CD4-positive, alpha-beta T cell treated with Interleukin-1 beta for 1 hour (primary cell): ENCODE measurements at places on chromosomes 2 and 18.

DNA sequence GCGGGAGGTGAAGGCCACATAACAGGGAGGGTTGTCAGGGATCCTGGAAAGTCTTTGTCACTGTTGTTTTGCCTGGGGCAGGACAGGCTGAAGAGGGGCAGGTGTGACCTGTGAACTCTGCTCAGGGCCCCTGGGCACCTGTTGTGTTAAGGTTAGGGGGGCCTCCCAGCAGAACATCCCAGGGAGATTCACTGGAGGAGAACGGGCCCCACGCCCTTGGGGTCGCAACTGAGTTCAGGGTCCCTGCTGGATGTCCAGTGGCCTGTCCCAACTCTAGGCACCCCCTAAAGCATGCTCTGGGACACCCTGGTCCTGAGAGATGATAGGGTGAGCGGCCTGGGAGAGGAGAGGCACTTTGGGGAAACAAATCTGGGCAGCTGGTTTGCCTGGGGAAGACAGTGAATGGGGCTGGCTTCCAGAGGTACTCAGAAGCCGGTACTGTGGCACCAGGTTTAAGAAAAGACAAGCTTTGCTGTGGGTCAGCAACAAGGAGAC is 22.9 kb downstream of the GPR35 start:
- no peak for DNase-seq

- DNase-seq = no peak
Measured at GRCh38 chr2:239144713-239144999, 256.2 kb downstream of the HDAC4 start.

- DNase-seq = no peak
Measured at GRCh38 chr18:64037812-64038414, 68.0 kb downstream of the SERPINB8 start.

DNA sequence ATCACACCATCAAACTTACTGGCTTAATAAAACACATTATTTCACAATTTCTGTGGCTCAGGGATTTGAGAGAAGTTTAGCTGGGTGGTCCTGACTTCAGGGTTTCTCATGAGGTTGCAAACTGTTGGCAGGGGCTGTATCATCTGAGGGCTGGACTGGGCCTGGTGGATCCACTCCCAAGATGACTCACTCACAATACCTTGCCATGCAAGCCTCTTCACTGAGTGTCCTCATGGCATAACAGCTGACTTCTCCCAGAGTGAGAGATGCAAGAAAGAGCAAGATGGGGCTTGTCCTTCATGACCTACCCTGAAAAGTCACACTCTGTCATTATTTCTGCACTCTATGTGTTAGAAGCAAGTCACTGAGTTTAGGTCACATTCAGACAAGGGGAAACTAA is 73.8 kb downstream of the AQP4 start:
- no peak for DNase-seq

DNA sequence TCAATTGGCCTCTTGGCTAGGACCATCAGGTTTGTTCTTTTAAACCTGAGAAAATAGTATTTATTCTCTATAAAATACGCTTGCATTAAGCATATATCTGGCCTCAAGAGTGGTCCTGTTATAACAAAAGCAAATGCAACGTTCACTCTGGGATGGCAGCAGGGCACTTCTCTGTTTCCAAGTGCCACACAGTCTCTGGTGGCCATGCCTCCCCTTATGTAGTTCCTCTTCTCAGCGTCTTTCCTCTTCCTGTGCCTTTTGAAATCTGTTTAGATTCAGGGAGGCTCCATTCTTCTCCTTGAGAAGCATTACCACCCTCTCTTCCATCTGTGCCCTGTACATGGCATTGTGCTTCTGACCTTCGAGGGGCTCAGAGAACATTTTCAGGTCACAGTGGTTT is 51.9 kb downstream of the TSHZ1 start:
- no peak for DNase-seq

DNA sequence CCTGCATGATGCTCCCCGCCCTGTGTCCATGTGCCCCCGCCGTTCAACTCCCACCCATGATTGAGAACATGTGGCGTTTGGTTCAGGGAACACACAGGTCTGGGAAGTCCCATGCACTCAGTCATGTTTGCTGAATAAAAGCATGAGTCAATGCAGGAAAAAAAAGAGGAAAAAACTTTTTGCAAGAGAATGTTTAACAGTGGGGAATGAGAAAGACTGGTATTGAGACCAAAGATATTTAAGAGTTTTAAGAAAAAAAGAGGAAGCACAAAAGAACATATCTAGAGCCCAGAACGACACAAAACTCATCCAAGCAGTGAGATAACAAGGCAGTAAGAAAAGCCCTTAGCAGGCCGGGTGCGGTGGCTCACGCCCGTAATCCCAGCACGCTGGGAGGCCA is 279.2 kb upstream of the THSD7B start:
- DNase-seq = no peak

DNA sequence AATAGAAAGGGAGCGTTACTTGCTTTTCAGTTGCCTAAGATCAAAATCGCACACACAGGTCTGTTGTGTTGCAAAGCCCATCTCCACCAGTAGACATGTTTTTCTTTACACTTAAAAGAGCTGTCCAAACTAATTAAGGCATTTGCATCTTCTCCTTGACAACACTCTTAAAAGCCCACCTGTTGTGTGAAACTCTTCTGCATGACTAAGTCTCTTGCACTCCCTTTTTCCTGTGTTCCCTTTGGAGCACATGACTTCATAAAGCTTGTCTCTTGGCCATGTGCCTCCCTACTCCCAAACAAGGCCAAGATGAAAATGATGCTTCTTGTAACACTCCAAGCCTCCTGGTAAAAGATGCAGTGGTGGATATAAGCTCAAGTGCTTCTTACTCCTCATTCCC is 26.1 kb downstream of the PID1 start:
- no peak for DNase-seq

DNA sequence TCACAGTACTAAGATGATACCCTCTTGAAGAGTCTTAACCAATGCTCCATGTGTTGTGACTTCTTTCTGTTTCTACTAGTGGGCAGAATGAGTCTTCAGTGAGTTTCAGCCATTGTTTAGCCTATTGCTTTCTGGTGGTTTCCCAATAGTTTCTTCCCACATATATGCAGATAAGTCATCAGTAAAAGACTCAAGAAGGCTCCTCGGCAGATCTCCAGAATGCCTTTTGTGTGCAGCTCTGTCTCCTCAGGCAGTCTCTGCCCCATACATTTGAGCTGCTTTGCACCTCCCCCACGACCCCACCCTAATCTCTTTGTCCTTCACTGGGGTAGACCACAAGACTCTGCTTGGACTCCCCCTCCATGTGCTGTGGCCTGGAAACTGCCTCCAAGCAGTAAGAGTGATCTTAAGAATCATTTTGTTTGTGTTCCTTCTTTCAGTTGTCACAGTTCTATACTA is 71.6 kb upstream of the CHRNA1 start:
- no peak for DNase-seq

GRCh38 chr2:38863061-38863695 is 12.6 kb downstream of the DHX57 start:
- no peak for DNase-seq

DNA sequence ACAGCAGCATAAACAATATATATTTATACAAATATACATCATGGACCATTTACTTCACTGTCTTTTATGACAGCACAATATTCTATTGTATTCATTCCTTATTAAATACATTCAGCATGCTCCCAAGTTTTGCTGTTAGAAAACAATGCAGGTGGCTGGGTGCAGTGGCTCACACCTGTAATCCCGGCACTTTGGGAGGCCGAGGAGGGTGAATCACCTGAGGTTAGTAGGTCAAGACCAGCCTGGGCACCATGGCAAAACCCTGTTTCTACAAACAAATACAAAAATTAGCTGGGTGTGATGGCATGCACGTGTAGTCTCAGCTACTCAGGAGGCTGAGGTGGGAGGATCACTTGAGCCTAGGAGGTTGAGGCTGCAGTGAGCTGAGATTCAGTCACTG is 39.0 kb downstream of the NPC1 start:
- no peak for DNase-seq

DNA sequence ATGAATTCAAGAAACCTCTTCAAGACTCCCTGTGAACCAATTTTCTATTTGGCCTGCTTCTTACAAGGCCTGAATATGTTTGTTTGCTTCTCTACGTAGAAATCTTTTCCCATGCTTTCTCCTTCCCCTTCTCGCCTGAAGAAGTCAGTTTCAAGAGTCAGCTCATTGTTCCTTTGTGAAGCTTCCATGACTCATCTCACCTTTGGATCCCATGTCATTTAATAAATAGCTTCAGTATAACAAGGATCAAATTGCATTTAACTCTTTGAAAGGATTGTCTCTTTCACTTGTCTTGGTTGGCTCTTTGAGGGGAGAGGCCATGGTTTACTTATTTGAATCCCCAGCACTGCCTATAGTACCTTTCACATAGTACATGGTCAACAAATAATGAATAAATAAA is 28.4 kb downstream of the CPS1 start:
- DNase-seq = no peak

- DNase-seq = no peak
Measured at GRCh38 chr2:187168720-187169713, 279.0 kb downstream of the CALCRL start.

GRCh38 chr2:105291981-105292380 is 37.6 kb downstream of the TGFBRAP1 start:
- no peak for DNase-seq

- DNase-seq = no peak
Measured at GRCh38 chr2:3563521-3563976, 5.4 kb upstream of the RNASEH1 start.

GRCh38 chr2:215365184-215365658 is 53.4 kb downstream of the ATIC start:
- DNase-seq = no peak

DNA sequence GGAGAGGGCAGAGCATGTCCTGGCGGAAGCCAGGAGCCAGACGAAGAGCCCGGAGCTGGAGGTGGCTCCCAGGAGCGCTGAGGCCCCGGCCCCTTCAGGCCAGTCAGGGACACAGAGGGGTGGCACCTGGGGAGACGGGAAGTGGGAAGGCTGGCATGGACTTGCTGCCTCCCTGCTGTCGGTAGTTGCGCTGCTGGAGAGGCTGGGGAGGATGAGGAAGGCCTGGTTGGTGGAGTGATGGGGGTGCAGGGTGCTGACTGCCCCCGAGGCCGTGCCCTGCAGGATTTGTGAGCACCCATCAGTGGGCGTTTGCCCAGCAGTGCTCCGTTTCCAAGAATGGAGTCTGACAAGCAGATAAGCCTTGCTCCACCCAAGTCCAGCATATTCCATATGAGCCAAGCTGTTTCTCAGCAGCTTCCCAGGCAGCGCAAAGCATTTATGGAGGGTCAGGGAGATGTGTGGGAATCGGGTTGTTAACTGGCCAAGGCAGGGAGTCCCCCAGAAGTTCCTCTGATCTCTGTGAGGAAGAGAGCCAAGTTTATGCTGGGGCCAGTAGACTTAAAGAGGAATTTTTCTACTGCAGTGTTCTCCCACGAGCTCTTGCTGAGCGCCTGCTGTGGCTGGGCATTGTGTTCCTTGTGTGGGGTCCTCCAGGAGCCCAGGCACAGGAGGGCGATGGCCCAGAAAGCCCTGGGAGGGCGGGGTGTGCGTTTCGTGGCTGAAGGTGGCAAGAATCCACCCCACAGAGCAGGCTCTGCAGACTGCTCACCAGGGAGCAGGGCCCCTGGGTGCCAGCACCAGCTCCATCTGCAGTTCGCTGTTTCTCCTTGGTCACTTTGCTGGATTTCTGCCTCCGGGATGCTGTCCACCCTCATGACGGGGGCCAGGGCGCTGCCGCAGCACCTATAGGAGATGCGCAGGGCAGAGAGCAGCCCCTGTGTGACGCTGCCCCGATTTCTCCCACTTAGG is 250.2 kb downstream of the ALPK2 start:
- DNase-seq = no peak

DNA sequence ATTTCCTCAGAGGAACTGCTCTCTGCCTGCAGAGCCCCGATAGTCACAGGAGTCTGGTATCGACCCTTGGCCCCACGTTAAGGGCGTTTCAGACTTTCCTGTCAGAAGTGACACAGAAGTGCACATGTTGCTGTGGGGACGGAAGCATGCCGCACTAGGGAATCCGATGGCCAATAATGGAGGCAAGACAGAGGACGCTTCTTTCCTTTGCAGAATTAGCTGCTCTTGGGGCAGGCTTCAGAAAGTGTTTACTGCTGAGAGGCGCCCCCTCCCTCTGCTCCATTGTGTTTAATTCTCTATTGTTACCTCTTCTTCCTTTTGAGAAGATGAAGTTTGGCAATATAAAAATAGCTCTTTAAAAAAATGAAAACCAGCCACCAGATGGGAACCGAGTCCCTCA is 118.6 kb upstream of the EML6 start:
- no peak for DNase-seq

GRCh38 chr2:192414794-192415193 is 220.1 kb upstream of the TMEFF2 start:
- no peak for DNase-seq

DNA sequence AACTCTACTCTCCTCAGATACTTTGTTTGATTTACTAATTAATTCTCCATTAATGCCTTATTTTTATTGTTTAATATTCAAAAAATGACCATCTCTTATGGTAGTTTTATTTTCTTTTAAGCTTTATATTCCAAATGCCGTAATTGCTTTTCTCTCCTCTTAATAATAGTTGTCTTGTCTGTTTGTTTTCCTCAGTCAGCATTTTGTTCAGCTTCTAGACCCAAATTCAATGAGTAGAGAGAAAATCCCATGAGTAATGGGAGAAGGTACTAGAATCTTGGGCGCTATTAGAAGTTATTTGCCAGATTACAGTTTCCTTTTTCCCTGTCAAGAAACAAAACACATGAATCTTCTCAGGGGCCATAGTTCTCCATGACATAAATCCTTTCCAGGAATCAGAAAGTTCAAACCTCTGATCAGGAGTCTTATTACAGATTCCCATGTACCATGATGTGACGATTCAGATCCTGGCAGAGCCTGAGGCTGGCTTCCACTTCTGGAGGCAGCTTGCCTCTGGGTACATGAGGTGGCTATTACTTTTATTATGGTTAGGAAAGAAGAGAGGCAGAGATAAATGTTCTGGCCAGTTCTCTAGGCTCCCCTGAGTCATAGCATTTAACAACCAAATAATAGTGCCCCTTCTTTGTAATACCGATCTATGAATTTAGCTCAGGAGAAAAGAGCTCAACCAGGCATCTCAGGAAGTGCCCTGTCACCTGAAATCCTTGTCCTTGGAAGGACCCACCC is 485.1 kb upstream of the SETBP1 start:
- no peak for DNase-seq

- DNase-seq = no peak
Measured at GRCh38 chr2:169513926-169514325, 4.4 kb downstream of the KLHL41 start.

DNA sequence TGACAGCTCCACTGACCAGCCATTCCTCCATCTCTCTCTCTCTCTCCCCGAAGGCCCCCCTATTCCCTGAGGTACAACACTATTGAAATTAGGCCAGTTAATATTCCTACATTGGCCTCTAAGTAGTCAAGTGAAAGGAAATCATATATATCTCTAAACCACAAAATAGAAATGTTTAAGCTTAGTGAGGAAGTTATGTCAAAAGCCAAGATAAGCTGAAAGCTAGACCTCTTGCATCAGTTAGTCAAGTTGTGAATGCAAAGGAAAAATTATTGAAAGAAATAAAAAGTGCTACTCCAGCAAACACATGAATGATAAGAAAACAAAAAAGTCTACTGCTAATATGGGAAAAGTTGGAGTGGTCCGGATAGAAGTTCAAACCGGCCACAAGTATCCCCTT is 301.3 kb upstream of the RBMS1 start:
- no peak for DNase-seq
